ENCODE measurements at places on chromosomes 2 and 18.

- no peak for DNase-seq
These were observed 58.8 kb upstream of the B3GNT7 start for GRCh38 chr2:231336700-231337099.

DNA sequence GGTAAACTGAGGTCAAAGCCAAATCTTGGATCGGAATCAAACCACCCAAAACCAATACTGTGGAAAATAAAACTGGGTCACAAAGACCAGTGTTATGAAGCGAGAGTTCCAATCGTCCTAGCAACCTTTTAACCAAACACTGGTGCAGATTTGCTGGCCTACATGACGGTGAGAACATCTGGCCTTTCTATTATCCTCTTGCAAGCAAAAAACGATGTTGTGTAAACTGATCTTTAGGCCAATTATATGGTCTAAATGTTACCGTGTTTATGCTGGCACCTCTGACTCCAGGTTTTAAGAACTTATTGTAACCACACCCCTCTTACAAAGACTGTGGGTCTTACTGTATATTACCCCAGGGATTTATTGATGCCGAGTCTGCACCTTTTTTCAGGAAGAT is 145.9 kb downstream of the GFPT1 start:
- no peak for DNase-seq

DNA sequence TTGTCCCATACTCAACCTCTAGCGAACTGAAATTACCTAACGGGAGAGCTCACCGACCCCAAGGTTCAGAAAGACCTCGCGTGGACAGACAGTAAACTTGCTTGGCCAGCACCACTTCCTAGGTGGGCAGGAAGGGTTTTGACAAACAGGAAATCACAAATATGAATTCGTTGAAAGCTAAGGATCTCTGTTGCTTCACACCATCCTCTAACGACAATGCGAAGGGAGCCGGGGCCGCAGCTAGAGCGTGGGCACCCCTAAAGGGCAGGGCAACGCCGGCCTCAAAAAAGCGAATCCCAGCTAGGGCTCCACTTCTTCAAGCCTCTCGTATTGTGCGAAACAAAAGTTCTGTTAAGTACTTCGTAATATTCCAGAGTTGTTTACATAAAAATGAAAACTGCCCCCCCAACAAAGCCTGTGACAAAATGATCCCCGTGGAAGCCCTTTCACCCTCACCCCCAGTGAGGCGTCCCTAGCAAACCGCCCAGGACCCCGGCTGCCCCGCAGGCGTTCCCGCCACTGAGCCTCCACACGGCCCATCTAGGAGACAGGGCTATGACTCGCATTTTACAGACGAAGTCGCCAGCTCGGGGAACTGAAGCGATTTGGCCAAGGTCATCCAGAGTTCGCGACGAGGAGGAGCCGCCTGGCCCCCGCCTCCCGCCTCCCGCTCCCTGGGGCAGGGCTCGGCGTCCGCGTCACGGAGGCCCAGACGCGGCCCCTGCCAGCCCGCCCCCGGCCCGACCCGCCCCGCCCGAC is 548 bp downstream of the KANSL3 start:
- DNase-seq, result peak; percentile 47

DNA sequence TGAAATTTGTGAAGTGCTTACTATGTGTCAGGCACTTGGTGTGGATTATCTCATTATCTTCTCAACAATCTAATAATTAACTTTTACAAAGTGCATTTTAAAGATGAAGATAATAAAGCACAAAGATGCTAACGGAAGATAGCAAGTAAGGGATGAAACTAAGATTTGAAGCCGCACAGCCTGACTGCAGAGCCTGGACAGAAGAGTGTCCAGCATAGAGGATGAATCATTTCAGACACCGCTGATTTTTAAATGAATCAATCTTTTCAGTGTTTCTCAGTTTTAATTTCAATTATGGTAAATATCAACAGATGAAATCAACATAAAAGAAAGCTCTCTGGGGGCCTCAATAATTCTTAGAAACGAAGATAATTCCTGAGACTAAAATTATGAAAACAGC is 24.5 kb upstream of the STAM2 start:
- no peak for DNase-seq

GRCh38 chr2:190351955-190352354 is 8.6 kb downstream of the INPP1 start:
- no peak for DNase-seq

DNA sequence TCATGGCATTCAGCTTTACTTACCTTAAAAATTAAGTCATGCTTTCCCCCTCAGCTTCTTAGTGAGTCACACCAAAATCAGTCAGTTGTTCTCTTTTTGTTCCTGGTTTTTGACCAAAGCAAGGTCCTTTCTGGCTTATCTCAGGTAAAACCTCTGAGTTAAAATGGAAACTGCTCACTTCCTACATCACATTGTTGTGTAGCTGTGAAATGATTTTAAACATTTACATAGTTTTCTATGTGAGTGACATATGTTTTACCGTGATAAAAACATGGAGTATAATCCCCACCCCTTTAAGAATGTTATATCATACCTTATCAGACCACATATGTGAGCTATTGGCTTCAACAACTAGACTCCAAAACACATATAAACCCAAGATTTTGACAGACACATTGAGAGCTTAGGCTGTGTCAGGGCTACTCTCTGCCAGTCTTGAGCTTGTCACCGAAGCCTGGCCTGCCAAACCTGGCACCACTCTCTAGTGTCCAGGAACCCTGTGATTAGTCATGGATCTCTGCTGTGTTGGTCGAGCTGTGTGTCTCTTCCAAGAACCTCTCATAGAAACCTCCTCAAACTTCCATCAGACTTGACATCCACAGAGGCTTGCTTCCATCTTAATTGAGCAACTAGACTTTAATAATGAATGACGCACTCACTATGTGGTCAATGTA is 294.5 kb upstream of the FBXO11 start:
- no peak for DNase-seq

DNA sequence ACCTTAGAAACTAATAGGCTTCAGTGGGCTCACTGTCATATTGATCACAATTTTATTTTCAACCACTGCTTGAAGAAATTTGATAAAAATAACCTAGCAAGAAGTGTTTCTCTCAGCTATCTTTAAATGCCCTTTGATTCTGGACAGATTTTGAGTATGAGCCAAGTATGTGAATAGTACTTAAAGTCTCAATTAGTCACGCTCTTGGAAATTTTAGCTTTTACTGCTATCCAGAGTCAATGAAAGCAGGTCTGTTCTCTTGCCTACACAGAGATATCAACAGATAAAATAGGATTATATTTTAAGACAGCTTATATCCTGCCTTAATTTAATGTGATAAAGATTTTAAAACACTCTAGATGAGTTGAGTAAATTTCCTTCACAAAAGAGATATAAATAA is 337.3 kb downstream of the CBLN2 start:
- no peak for DNase-seq

GRCh38 chr18:68034296-68034695 is 517.8 kb upstream of the DSEL start:
- DNase-seq, result peak; percentile 54

- no peak for DNase-seq
These were observed 63.2 kb downstream of the ASAP2 start for GRCh38 chr2:9269695-9270360.

DNA sequence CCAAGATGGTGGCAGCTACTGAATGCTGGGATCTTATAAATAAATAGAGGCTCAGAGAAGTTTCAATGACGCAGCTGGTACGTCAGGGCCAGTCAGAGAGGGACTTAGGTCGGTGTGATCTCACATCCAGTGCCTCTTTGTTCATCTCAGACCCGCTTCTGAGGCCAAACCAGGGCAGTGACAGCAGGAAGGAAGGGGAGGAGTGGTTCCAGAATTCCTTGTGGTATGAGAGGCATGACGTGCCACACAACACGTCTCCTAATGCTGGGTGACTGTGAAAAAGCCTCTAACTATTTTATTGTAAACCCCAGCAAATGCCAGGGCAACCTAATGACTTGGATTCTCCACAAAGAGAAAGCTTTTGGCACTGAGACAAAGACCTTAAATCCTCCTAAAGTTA is 423.3 kb downstream of the LPIN1 start:
- peak; percentile 50 for DNase-seq

DNA sequence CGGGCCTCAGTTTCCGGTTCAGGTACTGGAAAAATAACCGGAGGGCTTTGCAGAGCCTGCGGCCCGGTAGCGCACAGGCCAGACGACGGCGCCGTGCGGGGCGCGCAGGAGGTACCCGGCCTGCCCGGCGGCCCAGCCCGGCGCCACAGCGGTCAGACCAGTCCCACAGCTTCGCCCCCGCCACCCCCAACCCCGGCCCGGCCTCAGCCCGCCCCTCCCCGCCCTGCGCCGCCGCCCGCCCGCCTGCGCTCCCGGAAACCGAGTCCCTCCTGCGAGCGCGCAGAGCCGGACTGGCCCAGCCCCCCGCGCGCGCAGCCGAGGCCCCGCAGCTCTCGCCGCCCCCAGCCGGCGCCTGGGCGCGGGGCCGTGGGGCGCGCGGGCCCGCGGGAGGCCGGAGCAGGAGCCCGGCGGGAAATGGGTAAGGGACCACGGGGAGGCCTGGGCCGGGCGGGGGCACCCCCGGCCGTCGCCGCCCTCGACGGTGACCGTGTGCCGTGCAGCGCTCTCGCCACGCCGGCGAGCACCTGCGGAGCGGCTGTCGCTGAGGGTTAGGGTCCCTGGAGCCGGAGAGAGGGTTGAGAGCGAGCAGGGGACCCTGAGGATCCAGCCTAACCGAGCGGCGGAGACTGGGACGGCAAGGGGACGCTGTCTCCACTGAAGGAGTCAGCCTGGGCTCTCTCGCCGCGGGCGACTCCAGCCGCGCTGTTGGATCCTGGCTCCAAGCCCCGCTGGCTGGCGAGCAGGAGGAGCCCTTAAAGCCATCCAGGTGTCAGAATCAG is 16.5 kb upstream of the PSD4 start:
- DNase-seq, result no peak

DNA sequence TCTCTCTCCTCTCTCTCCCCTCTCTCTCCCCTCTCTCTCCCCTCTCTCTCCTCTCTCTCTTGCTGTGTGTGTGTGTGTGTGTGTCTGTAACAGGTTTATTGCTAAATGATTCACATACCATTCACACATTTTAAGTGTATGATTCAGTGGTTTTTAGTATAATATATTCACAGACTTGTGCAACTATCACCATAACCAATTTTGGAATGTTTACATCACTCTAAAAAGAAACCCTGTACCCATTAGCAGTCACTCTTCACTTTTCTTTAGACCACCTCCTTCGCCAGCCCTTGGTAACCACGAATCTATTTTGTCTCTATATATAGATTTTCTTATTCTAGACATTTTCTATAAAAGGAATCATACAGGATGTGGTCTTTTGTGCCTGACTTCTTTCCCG is 11.4 kb downstream of the THNSL2 start:
- no peak for DNase-seq

GRCh38 chr18:4906856-4907255 is 290.2 kb downstream of the AKAIN1 start:
- no peak for DNase-seq

GRCh38 chr2:216648105-216648504 is 14.9 kb downstream of the IGFBP2 start:
- DNase-seq, result peak; percentile 53

GRCh38 chr2:3314626-3315025 is 63.0 kb downstream of the EIPR1 start:
- DNase-seq, result no peak

DNA sequence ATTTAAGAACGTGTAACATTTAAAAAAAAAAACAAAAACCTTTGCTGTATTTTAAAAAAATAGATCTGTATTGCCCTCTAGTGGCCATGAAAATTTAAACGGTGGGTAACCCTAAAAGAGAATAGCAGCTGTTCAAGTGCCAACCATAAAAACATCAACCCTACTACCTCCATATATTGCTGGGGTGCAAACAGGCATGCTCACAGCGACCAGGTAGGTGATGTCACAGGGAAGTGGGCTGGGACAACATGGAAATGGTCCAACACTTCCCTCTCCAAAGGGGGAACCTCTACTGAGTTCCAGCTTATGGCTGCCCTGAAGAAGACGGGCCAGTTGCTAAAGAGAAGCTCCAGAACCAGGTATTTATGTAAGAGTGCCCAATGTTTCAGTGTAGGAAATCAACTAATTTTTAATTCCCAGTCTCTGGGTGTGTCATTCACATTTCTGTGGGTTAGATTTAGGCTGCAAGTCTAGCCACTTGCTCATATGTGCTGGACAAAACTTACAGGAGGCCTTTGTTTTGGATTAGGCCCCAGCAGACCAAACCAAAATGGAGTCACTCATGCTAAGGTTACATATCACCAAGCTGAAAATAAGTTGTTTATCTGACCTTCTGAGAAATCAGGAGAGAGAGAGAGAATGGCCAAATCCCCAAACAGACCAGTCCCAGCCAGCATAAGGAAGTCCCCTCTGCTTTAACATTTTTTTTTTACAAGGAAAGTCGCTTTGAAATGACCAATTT is 54.5 kb downstream of the SKA1 start:
- DNase-seq, result no peak

- no peak for DNase-seq
These were observed 8.4 kb upstream of the PRKCE start for GRCh38 chr2:45643095-45643494.

- DNase-seq, result no peak
These were observed 10.2 kb upstream of the CPLX4 start for GRCh38 chr18:59328683-59329082.

DNA sequence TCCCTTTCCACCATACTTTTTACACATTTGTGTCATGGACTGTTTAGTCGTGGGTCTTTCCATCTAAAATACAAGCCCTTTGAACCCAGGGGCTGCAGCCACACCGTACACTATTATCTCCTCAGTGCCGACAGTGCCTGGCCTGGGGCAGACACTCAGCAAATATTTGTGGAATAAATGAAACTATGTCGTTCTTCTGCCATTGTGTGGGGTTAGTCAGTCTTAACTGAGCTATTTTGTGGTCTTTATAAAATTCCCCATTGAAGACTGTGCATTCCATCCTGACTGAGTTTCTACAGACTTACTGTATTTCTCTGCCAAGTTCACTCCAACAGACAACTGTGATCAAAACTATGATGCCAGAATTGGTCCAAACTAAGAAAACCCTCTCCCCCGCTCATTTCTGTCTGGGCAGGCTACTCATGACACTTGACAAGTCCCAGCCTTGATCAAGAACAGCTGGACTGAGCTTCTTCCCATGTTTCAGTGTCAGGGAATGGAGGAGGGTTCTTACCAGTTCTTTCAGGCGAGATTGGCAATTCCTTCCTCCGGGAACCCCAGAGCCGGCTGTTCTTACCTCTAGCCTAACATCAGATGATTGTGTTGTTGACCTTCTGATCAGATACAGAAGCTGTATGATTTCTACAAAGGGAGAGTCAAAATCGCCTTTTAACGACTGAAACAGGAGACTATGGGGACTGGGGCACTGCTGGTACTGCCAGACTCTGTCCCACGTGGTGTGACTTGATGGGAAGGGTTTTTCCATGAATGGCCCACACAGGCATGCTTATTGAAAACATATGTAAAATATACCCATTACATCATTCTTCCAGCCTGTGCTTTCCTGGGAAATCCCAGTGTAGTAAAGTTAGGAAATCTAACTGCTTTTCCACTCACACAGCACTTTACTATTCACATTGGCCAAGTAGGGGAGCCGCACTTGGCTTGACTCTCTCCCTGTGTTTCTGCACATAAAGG is 77.4 kb upstream of the NPAS2 start:
- DNase-seq, result peak; percentile 96

- no peak for DNase-seq
These were observed 145.1 kb upstream of the CDH19 start for GRCh38 chr18:66749030-66749429.

GRCh38 chr18:9743200-9744016 is 35.3 kb downstream of the RAB31 start:
- peak; percentile 88 for DNase-seq
